ENCODE measurements at places on chromosomes 2 and 18. TPM values are rescaled to one million over a fixed set of nuclear protein-coding genes. Genes with fewer than 3 reads are reported as not detected.

GCG gene
- total RNA-seq = 5.2 TPM

LIMS3 gene
- 1.6 TPM for total RNA-seq

DSG4 gene
- total RNA-seq = not detected

TRIM43 gene
- total RNA-seq = not detected

IL1R2 gene
- 0.52 TPM for total RNA-seq

ANKRD29 gene
- total RNA-seq = 3.7 TPM

SESTD1 gene
- total RNA-seq = 29.7 TPM

BUB1 gene
- 7.8 TPM for total RNA-seq

SMARCAL1 gene
- 13.0 TPM for total RNA-seq

TMEM200C gene
- total RNA-seq = 0.52 TPM

CENPA gene
- 2.6 TPM for total RNA-seq

PAIP2B gene
- 5.7 TPM for total RNA-seq
